ENCODE measurements at places on chromosomes 12 and 14.

DNA sequence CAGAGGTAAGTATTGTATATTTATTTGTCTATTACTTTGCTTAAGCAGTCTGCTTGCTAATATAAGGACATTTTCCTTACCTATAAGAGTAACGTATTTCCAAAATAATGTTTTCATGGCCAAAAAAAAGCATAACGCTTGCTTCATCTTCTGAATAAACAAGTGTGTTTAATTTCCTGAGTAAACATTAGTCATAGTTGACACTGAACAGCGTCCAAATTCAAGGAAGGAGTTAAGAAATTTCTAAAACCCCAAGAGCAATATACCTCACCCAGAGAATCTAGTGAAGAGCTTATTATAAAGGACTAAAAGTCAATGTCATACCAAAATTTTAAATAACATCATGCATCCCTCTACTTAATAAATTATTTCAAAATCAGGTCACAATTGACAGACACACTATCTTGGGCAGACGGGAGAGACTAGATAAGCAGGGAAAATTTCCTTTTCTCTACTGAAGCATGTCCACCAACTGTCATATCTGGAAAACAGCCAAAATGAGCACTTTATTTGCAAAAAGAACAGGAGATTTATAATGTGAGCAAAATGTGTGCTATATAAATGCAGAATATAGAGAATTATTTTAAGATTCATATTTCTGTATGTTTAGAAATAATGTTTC is 25.1 kb downstream of the ANKS1B start:
- DNase-seq: no peak

DNA sequence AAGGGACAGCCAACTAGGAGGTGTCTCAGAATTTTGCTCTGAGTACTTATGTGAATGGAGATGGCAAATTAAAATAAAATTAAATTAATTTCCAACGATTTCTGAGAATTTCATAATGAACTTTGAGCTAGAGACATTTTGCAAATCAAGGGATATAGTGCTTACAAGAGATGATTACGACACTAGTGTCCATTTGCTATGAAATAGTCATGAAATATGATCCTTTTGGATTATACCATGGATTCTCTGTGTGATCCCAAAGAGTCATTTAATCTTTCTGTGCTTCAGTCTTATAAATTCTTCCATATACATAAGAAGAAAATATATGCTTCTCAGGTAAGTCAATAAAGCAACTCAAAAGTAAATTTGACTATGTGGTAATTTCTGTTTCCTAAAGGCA is 240.6 kb downstream of the SLC25A21 start:
- no peak for DNase-seq

- no peak for DNase-seq
Measured at GRCh38 chr14:55272922-55273321, 1.7 kb downstream of the FBXO34 start.

DNA sequence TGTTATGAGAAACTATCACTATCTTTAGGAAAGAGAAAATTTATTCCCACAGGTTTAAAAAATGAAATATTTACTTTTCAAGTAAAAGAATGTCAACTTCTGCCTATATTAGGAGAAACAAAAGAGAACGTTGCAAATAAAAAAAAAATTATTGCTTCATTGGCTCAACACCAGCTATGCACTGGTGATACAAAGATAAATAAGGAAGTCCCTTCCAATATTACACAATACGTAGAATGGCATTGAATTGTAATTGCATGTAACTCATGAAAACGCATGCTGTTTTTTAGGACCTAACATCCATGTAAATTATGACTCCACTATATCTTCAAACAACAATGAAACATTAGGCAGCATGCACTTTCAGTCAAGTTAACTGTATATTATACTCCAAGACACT is 56.4 kb upstream of the RERGL start:
- DNase-seq: no peak

- DNase-seq: no peak
Measured at GRCh38 chr12:45890276-45890675, 100.1 kb downstream of the SCAF11 start.

- no peak for DNase-seq
Measured at GRCh38 chr12:75760573-75761294, 249.3 kb upstream of the KRR1 start.
